Activated CD4-positive, alpha-beta T cell treated with anti-CD3 and anti-CD28 coated beads, Interleukin-2, amount 50 U/mL, for 48 hours (primary cell): ENCODE measurements at places on chromosomes 12 and 14.

- DNase-seq = no peak
Measured at GRCh38 chr12:75713434-75713833, 202.0 kb upstream of the KRR1 start.

DNA sequence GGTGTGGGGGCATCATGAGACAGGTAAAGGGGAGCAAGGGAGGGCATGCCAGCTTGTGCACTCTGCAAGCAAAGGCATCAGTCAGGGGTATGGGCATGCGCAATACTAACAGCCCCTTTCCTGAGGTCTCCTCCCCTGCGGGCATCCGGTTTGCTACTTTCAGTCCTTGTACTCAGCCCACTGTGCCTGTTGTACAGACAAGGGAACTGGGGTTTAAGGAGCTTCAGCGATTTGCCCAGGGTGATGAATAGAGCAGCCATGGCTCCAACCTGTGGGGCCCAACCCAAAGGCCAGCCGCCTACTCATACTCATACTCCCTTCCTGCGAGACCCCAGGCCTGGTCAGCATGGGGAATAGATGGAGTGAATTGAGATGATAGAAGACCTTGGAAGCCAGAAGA lies 66.7 kb downstream of the GALNT16 start:
- no peak for DNase-seq

- DNase-seq = no peak
Measured at GRCh38 chr12:49664591-49665239, 41.4 kb downstream of the PRPF40B start.

- no peak for DNase-seq
Measured at GRCh38 chr12:57099766-57100165, 10.9 kb downstream of the NAB2 start.

- no peak for DNase-seq
Measured at GRCh38 chr14:102885737-102886447, 36.6 kb upstream of the AMN start.
